ENCODE measurements at places on chromosomes 16 and 17.

DNA sequence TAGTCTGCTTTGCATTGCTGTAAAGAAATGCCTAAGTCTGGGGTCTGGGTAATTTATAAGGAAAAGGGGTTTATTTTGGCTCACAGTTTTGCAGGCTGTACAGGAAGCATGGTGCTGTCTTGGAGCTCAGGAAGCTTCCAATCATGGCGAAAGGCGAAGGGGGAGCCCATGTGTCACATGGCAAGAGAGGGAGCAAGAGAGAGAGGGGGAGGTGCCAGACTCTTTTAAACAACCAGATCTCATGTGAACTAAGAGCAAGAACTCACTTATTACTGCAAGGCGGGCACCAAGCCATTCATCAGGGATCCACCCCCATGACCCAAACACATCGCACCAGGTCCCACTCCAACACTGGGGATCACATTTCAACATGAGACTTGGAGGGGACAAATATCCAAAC, 148.2 kb upstream of the HS3ST2 start:
- DNase-seq = no peak

- no peak for DNase-seq
Observed at GRCh38 chr16:89744813-89745212, 23.5 kb downstream of the ZNF276 start.

DNA sequence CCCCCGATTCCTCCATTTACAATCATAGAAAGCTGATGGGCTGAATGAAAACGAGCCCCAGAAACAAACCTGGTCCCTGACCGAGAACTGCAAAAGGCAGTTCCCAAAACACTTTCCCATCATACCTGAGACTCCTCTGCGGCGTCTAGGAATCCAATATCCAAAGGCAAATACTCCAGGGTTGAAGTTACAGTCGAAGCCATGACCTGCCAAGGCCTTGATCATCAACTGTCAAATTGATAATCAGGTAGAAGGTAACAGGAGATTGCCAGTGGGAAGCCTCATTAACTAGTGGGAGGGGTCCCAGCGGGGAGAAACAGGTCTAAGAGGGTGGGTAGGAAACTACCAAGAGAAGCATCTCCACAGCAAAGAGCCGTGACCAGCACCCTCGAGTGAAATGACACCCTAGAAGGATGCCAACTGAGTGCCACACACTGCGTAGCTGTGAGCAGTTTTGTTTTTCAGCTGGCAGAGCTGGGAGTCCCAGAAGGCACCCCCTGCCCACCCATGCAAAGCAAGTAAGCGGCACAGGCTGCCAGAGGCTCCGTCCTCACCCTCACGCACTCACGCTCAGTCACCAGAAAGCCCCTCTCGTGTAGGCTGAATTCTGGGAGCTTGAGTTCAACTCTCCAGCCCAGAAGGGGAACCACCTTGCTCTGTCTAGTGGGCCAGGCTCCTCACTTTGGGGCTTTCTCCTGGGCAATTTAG, 146.1 kb downstream of the GAS7 start:
- DNase-seq = no peak

GRCh38 chr16:55012793-55013192, 82.1 kb downstream of the IRX5 start:
- DNase-seq = no peak

GRCh38 chr17:41941168-41941567, 10.8 kb downstream of the ODAD4 start:
- no peak for DNase-seq

DNA sequence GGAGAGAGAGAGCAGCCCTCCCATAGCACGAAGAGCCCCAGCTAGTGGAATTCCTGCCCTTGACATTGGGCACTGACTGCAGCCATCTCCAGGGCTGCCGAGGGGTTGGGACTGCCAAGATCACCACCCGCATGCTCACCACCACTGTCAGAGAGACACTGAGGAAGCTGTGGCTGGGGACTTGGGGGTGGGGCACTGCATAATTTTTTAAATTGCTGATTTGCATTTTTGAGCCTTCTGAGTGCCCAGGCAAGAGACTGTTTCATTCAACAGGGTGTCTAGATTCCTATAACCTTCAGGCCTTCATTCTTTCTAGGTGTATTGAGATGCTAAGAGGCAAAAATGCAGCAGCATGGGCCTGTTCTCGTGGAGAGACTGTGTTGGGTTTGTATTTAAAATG, 9.0 kb upstream of the EPX start:
- no peak for DNase-seq

GRCh38 chr17:46977348-46977747, 1.7 kb downstream of the RPRML start:
- no peak for DNase-seq

GRCh38 chr16:56933828-56934598, 2.1 kb downstream of the HERPUD1 start:
- DNase-seq = no peak

DNA sequence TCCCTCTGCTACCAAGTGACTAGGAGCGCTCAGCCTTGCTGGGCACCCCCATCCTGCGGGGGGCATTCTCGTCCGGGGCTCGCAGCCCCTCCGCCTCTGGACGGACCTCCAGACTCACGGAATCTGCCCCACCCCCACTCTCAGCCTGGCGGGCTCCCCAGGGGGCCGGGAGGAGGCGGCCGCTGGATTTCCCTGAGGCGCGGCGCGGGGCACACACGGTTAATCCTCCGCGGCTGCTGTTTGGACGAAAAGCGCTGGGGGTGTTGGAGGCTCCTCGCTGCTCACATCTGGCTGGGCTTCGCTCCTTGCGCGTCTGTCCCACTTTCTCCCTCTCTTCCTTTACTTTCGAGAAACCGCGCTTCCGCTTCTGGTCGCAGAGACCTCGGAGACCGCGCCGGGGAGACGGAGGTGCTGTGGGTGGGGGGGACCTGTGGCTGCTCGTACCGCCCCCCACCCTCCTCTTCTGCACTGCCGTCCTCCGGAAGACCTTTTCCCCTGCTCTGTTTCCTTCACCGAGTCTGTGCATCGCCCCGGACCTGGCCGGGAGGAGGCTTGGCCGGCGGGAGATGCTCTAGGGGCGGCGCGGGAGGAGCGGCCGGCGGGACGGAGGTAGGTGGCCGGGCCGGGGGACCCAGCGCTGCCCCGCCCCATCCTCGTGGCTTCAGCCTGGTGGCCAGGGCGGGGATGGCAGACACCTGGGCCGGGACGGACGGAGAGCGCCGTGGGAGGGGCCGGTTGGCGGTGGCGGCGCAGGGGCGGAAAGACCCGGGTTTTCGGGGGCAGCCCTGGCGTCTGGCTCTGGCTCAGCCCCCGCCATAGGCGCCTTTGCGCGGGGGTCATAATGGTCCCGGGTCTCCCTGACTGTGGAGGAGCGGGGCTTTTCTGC, at the start of gene C1QTNF1:
C1QTNF1 (plus strand) TSS at position 284 of the 886 bp plus-strand sequence. CDS start 19,800 bp downstream, outside the sequence.
- DNase-seq = no peak

DNA sequence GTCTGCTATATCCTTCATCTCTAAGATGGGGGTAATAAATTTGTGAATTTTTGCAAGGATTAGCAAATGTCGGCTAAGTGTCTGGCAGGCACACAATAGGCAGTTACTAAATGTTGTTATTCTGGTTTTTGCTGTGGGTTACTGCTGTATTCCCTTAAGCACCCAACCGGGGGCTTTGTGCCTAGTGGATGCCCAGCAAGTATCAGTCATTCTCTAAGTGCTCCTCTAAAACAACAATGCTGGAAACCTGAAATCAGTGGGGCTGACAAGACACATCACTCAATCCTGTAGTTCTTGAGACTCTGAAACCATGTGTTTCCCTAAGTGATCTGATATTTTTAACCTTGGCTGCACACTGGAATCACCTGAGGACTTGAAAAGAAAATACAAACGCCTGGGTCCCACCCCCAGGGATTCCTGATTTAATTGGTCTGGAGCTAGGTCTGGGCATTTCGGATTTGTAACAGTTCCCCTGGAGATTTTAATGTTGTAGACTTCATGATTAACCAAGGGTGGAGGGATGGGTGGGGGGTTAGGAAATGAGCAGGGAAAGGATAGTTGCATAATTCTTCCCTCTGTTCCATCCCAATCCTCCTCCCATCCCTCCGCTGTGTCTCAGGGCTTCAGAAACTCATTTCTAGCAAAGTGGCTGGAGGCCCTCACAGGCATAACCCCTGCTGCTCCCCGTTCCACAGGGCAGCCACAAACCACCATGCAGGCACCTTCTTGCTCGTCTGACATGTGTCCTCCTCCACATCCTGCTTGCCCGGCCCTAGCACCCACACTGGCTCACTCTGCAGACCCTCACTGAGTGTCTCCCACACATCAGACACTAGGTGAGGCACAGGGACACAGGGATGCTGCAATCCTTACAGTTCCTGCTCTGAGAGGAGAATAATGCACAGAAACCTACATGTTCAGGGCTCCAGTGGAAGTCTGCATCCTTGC, 61.7 kb upstream of the LYRM9 start:
- no peak for DNase-seq

GRCh38 chr17:68565661-68566441, 35.3 kb downstream of the FAM20A start:
- no peak for DNase-seq

DNA sequence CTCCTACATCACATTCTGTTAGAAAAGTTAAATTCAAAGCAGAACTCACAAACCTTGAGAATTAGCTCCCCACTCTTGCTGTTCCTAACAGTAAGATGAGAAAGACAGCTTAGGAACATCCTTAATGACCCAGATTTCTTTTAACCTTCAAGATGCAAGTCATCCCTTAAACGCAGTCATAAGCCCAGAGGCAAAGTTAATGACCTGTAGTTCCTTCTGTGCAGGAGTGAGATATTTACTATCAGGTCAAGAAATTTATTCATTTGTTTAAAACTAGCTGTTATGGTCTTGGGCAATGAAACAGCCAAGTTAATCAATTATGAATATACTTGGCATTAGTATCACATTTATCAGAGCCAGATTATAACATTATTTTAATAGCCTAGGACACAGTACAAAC, 37.1 kb downstream of the NXPH3 start:
- DNase-seq = no peak

DNA sequence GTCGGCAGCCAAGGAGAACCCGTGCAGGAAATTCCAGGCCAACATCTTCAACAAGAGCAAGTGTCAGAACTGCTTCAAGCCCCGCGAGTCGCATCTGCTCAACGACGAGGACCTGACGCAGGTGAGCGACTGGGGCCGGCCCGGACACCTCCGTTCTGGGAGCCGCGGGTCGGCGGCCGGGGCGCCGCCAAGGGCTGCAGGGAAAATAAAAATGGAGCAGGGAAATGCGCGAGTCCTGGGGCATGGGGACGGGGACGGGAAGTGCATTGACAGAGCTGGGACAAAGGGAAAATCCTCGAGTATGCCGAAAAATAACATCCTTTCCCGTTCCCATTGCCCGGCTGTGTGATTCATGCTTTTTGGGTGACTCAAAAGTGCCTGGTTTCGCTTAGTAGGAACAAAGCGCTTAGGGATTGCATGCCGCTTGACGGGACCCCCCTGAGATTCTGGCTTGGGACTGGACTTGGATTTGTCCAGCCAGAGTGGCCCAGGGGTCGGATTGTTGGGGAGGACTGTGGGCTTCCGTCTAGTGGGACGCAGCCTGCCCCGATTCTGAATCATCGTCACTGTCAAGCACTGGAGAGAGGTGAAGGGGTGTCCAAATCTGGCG, 699 bp downstream of the MPRIP start:
- DNase-seq = no peak

DNA sequence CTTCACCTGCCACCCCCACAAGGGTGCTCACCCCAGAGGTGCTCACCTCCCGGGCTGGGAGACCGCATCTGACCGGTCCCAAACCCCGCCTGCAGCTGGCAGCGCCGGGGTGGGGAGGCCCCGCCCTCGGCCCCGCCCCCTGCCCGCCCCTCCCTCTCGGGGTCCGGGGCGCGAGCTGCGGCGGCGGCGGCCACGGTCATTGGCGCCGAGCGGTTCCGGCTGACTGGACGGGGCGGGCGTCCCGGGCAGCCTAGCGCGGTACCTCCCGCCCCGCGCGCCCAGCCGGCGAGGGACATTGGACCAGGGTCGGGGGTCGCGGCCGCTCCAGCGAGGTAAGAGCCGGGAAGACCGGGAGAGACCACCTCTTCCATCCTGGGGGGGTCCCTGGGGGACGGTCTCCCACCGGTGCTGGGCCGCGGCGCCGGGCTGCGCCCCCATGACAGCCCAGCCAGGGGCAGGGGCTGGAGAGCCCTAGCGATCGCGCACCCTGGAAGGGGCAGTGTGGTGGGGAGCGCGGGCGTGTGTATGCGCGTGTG, at the start of gene CACNG5:
CACNG5 (plus strand) TSS at position 199 of the 536 bp plus-strand sequence. CDS start 42,216 bp downstream, outside the sequence.
- no peak for DNase-seq

GRCh38 chr16:58399718-58400633, 7.7 kb downstream of the GINS3 start:
- no peak for DNase-seq

GRCh38 chr16:5205361-5206040, 107.9 kb upstream of the EEF2KMT start:
- no peak for DNase-seq

DNA sequence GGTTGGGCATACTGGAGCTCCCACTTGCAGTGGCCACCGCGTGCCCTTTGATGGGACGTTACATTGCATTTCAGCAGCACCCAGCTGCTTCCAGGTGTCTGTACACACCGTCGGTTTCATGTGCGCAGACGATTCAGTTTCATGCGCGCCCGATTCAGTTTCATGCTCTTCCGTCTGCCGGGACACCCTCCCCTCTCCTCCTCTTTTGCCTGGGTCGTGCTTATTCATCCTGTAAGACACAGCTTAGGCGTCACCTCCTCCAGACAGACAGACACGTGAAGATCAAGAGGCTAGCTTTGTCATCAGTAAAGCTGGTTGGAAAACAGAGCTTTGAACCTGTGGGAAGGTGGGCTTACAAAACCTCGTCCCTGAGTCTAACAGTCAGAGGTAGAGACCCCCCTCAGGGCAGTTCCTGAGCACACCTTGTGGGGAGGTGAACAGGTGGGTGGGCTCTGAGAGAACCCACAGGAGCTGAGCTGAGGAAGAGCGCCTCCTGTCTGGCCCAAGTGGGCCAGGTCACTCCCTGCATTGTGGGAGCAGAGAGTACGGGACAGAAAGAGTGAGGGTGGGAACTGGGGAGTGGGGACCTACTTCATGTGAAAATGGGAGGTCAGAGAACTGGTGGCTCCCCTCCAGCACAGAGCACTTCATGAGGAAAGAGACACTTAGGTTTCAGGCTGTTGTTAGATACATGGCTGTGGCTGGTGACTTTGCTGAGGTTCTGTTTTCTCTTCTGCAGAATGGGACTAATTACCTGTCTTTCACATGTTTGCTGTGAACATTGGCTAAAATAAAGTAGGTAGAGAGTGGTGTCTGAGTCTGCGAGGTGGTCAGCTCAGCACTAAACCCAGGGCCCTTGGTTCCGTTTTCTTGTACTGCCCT, 122.1 kb downstream of the SNX29 start:
- no peak for DNase-seq

GRCh38 chr16:66334853-66335574, 31.5 kb upstream of the CDH5 start:
- no peak for DNase-seq

GRCh38 chr16:46961373-46962353, 11.8 kb downstream of the DNAJA2 start:
- DNase-seq = no peak

GRCh38 chr16:81511371-81511770, 66.8 kb downstream of the CMIP start:
- DNase-seq = no peak

DNA sequence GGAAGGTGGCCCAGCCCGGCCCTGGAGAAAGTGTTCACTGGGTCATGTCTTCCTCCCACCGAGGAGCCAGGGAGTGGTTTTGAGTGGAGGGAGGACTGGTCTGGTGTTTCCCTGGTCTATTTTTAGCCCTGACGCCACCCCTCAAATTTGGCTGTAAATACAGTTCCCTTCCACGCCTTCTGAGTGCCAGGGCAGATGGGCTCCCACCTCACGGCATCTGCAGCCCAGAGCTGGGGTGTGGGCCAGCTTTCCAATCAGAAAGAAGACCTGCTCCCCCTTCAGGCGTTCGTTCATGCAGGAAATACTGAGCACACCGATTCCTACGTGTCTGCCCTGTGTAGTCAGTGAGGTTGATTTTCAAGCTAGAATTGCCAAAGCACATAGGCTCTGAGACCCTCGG, 53.7 kb downstream of the SNX20 start:
- no peak for DNase-seq

GRCh38 chr16:56897026-56897799, 32.2 kb downstream of the SLC12A3 start:
- DNase-seq = no peak
